ENCODE measurements at places on chromosomes 4 and X.

DNA sequence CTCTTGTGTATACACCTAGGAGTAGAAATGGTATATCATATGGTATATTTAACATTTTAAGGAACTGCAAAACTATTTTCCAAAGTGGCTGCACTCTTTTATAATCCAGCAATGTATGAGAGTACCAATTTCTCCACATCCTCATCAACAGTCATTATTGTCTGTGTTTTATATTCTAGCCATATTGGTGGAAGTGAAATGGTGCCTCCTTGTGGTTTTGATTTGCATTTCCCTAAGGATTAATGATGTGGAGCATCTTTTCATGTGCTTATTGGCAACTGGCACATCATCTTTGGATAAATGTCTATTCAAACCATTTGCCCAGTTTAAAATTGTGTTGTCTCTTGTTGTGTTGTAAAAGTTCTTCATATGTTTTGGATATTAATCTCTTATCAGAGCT, 9.6 kb downstream of the BMP15 start:
- no peak for DNase-seq

GRCh38 chrX:96841325-96841724, 42.4 kb upstream of the RPA4 start:
- no peak for DNase-seq

- no peak for DNase-seq
Measured at GRCh38 chr4:10620935-10621488, 63.6 kb downstream of the CLNK start.

- DNase-seq = no peak
Measured at GRCh38 chr4:23762551-23762950, 127.3 kb downstream of the PPARGC1A start.

DNA sequence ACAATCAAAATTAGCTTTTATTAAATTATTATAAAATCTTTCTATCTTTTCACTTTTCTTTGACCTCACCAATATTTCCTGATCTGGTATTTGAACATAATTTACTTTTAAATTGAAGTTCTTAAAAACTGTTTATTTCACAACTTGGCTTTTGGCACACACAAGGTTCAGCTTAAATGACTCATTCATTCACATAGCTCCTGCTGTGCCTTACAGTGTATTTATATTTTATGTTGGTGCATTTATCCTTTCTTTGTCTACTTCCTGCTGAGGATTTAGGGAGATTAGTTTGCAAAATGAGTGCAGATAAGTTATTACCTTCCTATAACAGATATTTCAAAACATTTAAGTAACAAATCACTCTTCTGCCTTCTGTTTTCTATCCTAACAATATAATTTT, 430.6 kb downstream of the DTHD1 start:
- no peak for DNase-seq

DNA sequence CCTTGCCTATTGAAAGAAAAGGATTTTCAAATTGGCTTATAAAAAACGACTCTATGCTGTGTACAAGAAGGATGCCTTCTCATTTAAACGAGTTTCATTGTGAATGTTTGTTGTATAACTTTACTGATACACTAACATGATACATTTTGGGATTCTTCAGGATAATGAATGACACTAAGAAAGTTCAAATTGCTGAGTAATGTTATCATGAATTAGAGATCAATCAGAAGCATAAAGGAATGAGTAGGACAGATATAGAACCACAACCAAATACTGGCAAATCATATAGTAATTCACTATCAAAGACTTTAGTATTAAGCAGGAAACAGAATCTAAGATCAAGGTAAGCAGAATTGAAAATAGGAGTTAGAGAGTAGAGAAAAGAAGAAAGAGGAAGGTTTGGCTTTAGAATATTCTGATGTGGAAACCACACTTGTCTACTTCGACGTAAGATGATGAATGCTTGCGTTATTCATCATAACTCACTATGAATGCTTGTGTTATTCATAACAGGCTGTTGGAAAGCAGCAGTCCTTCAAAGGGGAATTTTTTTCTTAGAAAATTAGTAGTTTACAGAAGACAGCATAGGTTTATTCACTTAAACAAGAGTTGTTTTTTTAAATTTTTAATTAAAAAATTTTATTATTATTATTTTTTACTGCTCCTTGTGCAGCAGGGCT, 13.4 kb downstream of the CCDC158 start:
- DNase-seq = peak; percentile 15

GRCh38 chr4:17687237-17687857, 72.9 kb downstream of the MED28 start:
- DNase-seq = no peak

DNA sequence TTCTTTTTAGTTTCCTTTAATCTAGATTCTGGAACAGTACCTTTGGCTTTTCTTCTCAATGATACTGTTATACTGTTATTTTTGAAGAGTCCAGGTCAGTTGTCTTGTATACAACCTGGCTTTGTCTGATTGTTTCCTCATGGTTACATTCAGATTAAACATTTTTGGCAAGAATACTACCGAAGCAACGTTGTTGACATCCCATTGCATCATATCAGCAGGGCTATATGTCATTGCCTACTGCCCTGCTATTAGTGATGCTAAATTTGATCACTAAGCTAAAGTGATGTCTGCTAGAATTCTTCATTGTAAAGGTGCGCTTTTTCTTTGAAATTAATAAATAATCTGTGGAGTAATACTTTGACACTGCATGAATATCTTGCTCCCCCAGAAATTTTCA, 5.8 kb upstream of the ATP1B4 start:
- DNase-seq = no peak

DNA sequence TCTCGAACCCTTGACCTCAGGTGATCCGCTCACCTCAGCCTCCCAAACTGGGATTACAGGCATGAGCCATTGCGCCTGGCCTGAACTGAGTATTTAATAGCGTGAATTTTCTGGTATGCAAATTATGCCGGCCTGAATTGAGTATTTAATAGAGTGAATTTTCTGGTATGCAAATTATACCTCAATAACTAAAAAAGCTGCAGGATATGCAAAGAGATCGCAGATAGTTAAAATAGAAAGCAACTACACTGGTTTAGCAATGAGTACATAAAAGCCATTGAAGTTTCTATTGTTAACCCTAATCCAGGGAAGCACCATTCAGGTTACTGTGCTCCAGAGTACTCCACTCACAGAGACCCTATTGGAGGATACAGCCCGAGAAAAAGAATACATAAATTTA, 22.8 kb downstream of the FBXW7 start:
- no peak for DNase-seq

DNA sequence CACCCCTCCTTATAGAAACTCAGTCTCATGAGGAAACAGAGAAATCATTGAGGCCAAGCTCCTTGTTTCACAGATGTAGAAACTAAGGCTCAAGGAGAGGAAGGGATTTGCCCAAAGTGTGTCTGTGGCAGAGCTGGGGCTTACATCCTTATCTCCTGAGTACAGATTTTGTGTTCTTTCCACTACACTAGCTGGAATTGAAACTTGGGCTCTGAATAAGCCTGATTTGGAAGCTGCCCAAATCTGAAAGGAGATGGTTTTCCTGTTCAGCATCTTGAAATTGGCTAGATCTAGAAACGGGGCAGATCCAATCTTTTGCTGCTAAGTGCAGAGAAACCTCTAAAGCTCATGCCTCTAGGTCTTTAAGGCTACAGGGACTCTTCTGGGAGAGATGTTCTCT, 24.3 kb downstream of the AWAT2 start:
- no peak for DNase-seq

- no peak for DNase-seq
Measured at GRCh38 chrX:55484948-55485347, 4.7 kb downstream of the USP51 start.

- no peak for DNase-seq
Measured at GRCh38 chr4:106773076-106773905, 262.8 kb downstream of the DKK2 start.

- DNase-seq = peak; percentile 26
Measured at GRCh38 chr4:117893207-117893606, 141.1 kb upstream of the NDST3 start.

- DNase-seq = no peak
Measured at GRCh38 chr4:101952985-101953384, 162.5 kb downstream of the BANK1 start.

GRCh38 chr4:185082561-185082960, 60.5 kb upstream of the SLC25A4 start:
- DNase-seq = peak; percentile 13

- no peak for DNase-seq
Measured at GRCh38 chr4:152571770-152572169, 35.9 kb upstream of the FBXW7 start.

DNA sequence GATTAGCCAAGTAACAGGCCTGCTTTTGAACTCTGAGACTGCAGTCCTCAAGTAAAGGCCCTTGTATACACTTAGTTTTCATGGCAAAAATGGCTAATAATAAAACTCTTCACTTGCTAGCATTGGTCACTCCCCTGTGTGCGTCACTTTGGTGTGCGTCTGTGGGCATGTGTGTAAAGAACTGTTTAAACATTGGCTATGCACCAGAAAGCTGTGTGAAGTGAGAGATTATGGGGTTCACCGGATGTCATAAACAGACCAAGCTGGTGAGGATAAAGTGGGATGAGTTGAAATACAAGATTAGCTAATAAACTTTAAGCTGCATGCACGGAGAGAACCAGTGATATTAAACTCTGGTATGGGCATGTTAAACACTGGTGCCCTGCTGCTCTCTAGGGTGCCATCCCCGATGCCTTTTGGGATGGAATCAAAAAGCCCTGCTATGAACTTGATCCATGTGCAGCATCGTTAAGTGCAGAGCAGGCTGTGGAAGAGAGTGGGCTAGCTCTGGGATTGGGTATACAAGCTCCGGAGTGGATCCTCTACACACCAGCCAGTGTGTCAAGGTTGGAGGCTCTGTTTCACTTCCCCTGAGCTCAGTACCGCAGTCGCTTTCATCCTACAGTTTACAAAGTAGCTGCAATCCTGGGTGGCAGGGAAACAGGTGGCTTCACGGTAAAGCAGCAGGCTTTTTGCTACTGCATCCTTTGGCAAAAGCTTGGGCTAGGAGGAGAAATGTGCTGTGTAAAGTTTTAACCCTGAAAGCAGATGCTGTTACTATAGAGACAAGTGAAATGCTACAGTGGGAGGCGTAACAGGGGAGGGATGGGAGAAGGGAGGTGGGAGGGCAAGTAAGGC, 108.3 kb upstream of the SLC4A4 start:
- DNase-seq = peak; percentile 13

- DNase-seq = no peak
Measured at GRCh38 chr4:132596186-132596585, 552.9 kb upstream of the PCDH10 start.

- no peak for DNase-seq
Measured at GRCh38 chr4:77415689-77416088, 189.9 kb upstream of the CXCL13 start.

- DNase-seq = peak; percentile 4
Measured at GRCh38 chr4:188254211-188254610, 115.0 kb downstream of the TRIML1 start.

DNA sequence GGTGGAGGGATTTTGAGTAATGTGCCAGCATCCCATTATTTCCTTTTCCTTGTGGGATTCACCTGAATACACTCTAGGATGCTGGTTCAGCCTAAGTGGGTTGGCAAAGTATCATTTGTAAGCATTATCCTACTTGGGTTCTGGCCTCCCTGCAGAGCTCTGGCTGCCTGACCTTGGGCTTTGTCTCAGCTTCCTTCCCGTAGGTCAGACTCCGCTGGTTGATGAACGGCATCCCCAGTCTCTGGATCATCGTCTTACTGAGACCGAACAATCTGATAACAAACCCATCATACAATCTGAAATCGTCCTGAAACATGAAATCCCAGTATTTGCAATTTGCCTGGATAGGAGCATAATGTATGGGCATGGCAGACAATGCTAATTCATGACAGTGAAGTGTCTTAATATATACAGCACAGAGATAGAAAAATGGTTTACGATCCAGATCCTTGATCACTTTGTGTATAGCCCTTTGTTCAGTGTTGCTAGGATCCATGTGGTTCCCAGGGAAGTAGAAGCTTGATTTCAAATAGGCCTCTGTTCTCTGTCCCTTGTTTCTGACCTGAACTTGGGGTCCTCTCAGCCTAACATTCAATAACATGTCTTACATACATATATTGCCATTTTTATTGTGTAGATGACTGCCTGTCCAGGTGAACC, 5.5 kb downstream of the MID2 start:
- DNase-seq = no peak

- DNase-seq = peak; percentile 86
Measured at GRCh38 chrX:108036298-108036973, 8.4 kb upstream of the VSIG1 start.

DNA sequence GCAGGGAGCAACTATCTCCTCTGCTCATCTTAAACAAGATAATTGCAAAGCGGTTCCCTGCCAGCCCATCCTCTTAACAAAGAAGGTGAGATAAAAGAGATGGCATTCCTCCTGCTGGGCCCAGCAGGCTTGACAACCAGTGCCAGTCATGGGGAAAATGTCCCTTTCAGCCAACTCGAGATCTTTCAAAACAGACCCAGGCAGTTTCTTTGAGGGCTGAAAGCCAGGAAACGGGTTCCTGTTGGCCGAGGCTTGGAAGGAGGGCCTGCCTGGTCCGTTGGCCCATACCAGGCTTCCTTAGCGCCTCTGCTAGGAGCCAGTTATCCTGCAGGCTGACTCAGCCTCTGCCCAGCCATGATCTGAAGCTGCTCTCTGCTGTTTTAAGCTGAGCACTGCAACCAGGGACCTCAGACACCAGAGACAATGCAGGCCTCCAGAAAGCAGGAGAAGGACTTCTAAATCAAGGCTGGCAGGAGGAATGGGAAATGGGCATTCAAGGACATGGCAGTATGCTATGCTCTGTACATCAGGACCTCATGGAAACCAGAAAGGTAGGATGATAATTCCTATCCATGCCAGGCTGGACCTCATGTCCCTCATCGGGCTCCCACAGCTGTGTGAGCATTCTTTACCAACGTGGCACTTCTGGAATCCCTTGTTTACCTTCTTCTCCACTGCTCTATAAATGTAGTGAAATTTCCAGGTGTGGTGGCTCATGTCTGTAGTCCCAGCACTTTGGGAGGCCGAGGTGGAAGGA, 42.4 kb upstream of the SLC2A9 start:
- peak; percentile 41 for DNase-seq

- no peak for DNase-seq
Measured at GRCh38 chrX:153993978-153994377, 21.4 kb downstream of the TMEM187 start.

DNA sequence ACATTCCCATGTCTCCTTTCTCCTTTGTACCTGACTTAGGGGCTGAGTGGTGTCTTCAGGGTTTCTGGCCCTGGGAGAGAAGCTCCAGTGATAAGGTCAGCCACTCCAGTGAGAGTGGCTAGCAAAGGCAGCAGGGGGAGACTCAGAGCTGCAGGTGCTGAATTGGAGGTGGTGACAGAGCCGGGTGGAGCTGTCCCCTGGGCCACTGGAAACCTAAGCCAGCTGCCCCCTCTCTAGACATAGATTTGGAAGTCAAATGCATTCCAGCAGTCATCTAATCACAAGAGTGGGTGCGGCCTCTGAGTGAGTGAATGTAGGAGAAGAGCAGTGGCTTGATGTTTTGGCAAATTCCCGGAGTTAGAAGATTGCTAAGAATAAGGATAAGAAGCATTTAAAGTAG, 28.5 kb downstream of the TRIM2 start:
- DNase-seq = no peak

All from ELR (cell line).